Smooth muscle cell of the pulmonary artery (primary cell): ENCODE measurements at places on chromosomes 7 and 10. TPM values are rescaled to one million over a fixed set of nuclear protein-coding genes. Genes with fewer than 3 reads are reported as not detected.

The PARD3 gene
- 51.8 and 54.5 TPM in 2 replicates for total RNA-seq

The AS3MT gene
- total RNA-seq = 5.0 and 6.9 TPM in 2 replicates

The HELLS gene
- total RNA-seq = 12.2 and 14.0 TPM in 2 replicates

The DYNC1I1 gene
- total RNA-seq = 1.0 and 1.5 TPM in 2 replicates

The CCDC126 gene
- 8.3 and 8.7 TPM in 2 replicates for total RNA-seq

The ANKRD7 gene
- 0.20 and 0.33 TPM in 2 replicates for total RNA-seq

The GRID1 gene
- 0.03 and 0.46 TPM in 2 replicates for total RNA-seq

The SUN3 gene
- not detected in 2 replicates for total RNA-seq

The PKD2L1 gene
- not detected in 2 replicates for total RNA-seq

The TFPI2 gene
- 59.6 and 154 TPM in 2 replicates for total RNA-seq

The CHN2 gene
- total RNA-seq = 0.39 TPM in 1 of 2 replicates, not detected in the other

The ENTPD1 gene
- 0.92 and 2.7 TPM in 2 replicates for total RNA-seq

The SP8 gene
- total RNA-seq = not detected in 2 replicates

The MGAM2 gene
- not detected in 2 replicates for total RNA-seq

The PVRIG gene
- total RNA-seq = not detected in 2 replicates

The SPRN gene
- total RNA-seq = 0.39 and 1.6 TPM in 2 replicates

The OR2A5 gene
- total RNA-seq = not detected in 2 replicates

The NEUROD6 gene
- not detected in 2 replicates for total RNA-seq

The FEZF1 gene
- not detected in 2 replicates for total RNA-seq

The TMEM270 gene
- not detected in 2 replicates for total RNA-seq

The MYO1G gene
- 0.07 TPM in 2 replicates for total RNA-seq
